ENCODE measurements at places on chromosomes 2 and 18.

DNA sequence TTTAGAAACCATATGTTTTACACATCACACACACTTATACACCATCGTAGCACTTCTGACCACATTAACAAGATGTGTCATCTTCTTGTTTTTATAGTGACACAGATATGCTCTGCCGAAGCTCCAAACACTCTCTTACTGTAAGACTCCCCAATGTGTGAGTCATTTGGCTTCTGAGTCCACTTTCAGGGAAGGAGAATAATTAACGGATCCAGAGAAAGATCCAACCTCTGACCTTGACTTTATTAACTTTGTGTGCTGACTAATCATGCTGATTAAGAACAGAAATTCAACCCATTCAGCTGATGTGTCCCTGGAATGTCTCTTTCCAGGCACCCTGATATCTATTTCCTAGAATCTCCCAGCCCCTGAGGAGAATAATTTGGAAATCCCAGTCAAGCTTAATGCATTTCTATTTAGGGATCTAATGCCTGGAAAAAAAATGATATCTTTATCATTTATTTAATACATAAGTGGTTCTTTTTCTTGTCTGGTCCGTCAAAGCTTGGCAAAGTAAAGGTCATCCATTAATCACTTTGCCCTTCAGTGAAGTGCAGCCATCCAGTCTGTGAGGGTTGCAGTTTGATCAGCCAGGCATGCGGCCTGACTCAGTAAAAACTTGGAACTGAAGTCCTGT is 615.8 kb upstream of the SYT4 start:
- no peaks in the 10 kb centered on the region for H3K27me3 ChIP-seq
- H3K36me3 ChIP-seq, result no peaks in the 10 kb centered on the region
- no peak for DNase-seq
- no peaks in the 10 kb centered on the region for H3K4me1 ChIP-seq
- no peak overlapping the region for H3K4me3 ChIP-seq

- no peak overlapping the region for H3K27ac ChIP-seq
- no peaks in the 10 kb centered on the region for H3K4me1 ChIP-seq
- H3K36me3 ChIP-seq, result no peaks in the 10 kb centered on the region
- no peak overlapping the region for H3K4me3 ChIP-seq
- DNase-seq, result no peak
Observed at GRCh38 chr2:29405266-29405665, 290.1 kb downstream of the CLIP4 start.

GRCh38 chr18:42706618-42707017 is 408.9 kb downstream of the RIT2 start:
- DNase-seq, result peak; percentile 6
- no peaks in the 10 kb centered on the region for H3K36me3 ChIP-seq
- no peaks in the 10 kb centered on the region for H3K4me1 ChIP-seq
- H3K27ac ChIP-seq, result no peak overlapping the region
- no peak overlapping the region for H3K4me3 ChIP-seq

DNA sequence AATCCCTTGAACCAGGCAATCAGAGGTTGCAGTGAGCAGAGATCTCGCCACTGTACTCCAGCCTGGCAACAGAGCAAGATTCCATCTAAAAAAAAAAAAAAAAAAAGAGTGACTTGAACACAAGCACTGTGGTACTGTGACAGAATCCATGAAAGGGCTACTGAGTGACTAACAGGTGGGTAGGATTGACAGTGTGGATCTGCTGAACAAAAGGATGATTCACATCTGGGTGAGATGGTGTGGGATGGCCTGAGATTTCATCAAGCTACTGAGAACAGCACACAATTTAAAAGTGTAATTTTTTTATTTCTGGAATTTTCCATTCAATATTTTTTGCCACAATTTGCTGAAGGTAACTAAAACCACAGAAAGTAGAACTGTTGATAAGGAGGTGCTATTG is 13.3 kb upstream of the SP3 start:
- H3K4me1 ChIP-seq, result no peaks in the 10 kb centered on the region
- no peak for DNase-seq
- no peak overlapping the region for H3K27ac ChIP-seq
- H3K4me3 ChIP-seq, result no peak overlapping the region
- no peaks in the 10 kb centered on the region for H3K27me3 ChIP-seq
- H3K36me3 ChIP-seq, result no peaks in the 10 kb centered on the region

- peak within 1 kb of the TSS; percentile 39 for H3K4me3 ChIP-seq
- H3K36me3 ChIP-seq, result no peaks in the 10 kb centered on the region
- no peaks in the 10 kb centered on the region for H3K4me1 ChIP-seq
- H3K27me3 ChIP-seq, result no peaks in the 10 kb centered on the region
Observed at GRCh38 chr2:53859206-53860181, at the start of gene GPR75. TSS of gene GPR75 (minus strand) at chr2:53859967. CDS start at chr2:53854756, 5,211 bp downstream.

DNA sequence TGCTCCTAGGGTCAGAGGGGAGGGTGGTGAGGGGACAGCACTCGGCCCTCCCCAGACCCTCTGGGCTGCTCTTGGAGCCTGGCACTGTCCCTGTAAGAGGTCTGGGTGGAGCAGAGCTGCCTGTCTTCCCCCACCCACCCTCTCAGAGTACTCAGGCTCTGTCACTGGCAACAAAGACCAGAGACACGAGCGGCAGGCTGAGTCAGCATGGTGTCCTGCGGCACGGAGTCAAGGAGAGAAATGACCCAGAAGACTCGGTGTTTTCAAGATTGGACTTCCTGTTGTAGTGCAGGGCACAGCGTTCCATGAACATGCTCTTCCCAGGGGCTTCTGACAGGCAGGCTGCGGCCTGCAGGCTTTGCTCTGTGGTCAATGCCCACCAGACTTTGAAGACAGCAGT is 19.9 kb downstream of the SIGLEC15 start:
- no peak for DNase-seq
- H3K36me3 ChIP-seq, result peaks cover 2% of the 10 kb centered on the region
- H3K4me1 ChIP-seq, result no peaks in the 10 kb centered on the region
- no peak overlapping the region for H3K27ac ChIP-seq
- H3K27me3 ChIP-seq, result no peaks in the 10 kb centered on the region
- H3K4me3 ChIP-seq, result no peak overlapping the region

- no peaks in the 10 kb centered on the region for H3K36me3 ChIP-seq
- no peaks in the 10 kb centered on the region for H3K4me1 ChIP-seq
- H3K27ac ChIP-seq, result no peak overlapping the region
- DNase-seq, result peak; percentile 44
- H3K27me3 ChIP-seq, result no peaks in the 10 kb centered on the region
- no peak overlapping the region for H3K4me3 ChIP-seq
Observed at GRCh38 chr18:34039201-34039600, 185.5 kb downstream of the NOL4 start.

DNA sequence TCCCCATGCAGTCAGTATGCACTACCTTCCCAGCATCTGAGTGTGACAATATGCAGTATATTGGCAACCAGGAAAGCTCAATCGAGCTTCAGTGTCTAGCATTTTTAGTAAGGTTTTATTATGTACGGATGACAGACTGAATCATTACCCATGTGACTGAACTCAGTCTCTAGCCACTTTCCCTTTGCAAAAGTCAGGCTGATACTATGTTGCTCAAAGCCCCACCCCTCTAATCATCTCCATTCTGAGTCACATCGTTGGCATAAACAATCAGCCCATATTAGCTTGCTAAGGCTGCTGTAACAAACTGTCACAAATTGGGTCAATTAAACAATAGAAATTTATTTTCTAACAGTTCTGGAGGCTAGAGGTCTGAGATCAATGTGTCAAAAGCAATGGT is 25.8 kb upstream of the SRD5A2 start:
- no peak overlapping the region for H3K27ac ChIP-seq
- no peak for DNase-seq
- no peaks in the 10 kb centered on the region for H3K4me1 ChIP-seq
- no peaks in the 10 kb centered on the region for H3K27me3 ChIP-seq
- H3K4me3 ChIP-seq, result no peak overlapping the region
- no peaks in the 10 kb centered on the region for H3K36me3 ChIP-seq

DNA sequence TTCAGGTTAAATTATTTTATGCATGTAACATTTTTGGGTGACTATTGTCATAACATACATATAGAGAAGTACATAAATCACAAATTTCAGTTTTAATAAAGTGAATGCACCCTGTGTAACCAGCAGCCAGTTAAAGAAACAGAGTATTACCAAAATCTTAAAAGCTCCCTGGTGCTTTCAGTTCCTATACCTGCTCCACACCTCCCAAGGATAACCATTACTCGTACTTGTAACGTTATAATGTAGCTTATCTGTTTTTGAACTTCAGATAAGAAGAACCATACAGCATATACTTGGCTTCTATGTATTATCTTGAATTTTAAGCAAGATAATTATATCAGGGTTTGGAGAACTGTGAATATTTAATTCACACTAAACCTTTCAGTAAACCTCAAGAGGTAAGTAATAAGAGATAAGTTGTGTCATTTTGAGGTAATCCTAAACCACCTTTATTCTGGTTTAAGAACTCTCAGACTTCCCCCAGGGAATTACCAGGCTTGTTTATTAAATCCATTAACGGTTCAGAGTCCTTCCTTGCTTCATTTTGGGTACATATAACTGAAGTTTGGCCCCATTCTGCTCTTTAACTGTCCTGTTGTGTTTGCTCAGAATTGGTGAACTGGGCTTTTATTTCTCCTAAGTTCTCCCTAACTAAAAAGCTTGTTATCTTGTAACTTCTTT is 58.6 kb downstream of the LCLAT1 start:
- H3K4me1 ChIP-seq, result no peaks in the 10 kb centered on the region
- H3K27ac ChIP-seq, result no peak overlapping the region
- H3K36me3 ChIP-seq, result peaks cover 2% of the 10 kb centered on the region
- H3K4me3 ChIP-seq, result no peak overlapping the region
- DNase-seq, result no peak
- H3K27me3 ChIP-seq, result no peaks in the 10 kb centered on the region

DNA sequence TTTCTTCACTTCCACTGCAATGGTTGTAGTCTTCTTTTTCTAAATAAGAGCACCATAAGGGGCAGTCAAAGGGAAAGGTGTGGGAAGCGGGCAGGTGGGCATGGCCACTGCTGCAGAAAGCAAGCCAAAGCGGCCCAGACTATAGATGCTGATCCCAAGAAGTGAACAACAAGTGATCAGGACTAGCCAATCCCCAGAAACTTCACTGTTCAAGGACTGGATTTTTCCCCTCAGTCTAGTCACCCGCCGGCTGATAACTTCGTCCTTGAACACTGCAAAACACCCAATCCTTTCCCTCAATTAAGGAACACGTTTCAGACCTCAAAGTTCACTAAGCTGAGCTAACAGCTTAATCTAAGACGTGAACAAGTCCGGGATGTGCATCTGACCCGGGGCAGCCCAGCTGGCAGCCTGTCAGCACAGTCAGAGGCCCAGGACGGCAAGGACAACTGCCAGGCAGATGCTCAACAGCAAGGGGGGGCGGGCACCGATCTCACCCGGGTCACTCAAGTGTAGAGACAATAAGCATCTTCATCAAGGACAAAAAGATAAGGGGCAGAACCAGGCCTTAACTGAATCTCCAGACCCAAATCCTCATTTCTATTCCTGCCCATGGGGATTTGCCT is 59.8 kb downstream of the HDLBP start:
- no peaks in the 10 kb centered on the region for H3K27me3 ChIP-seq
- no peak overlapping the region for H3K4me3 ChIP-seq
- H3K4me1 ChIP-seq, result no peaks in the 10 kb centered on the region
- peaks cover 42% of the 10 kb centered on the region for H3K36me3 ChIP-seq

GRCh38 chr2:177258059-177258458 is 6.5 kb downstream of the NFE2L2 start:
- H3K27ac ChIP-seq, result no peak overlapping the region
- no peaks in the 10 kb centered on the region for H3K36me3 ChIP-seq
- H3K27me3 ChIP-seq, result no peaks in the 10 kb centered on the region
- no peak for DNase-seq
- peaks cover 45% of the 10 kb centered on the region for H3K4me1 ChIP-seq

DNA sequence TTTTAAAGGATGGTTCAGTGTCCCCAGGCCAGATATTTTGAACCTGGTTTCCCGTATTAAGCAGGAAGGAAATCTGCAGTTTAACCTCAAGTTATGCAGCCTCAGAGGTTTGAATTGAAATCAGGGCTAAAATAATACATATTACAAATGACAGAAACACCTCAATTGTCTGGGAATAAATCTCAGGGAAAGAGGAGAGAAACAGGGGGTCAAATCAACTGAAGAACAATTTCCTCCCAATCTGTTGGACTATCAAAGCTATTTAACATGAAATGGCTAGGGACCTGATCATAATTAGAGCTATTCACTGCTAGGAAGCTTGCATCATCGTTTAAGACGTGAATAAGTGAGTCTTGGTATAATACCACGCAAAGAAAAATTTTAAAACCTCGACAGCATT is 150.0 kb upstream of the ARHGAP28 start:
- no peaks in the 10 kb centered on the region for H3K27me3 ChIP-seq
- no peaks in the 10 kb centered on the region for H3K4me1 ChIP-seq
- no peak overlapping the region for H3K4me3 ChIP-seq
- H3K27ac ChIP-seq, result no peak overlapping the region
- DNase-seq, result no peak

DNA sequence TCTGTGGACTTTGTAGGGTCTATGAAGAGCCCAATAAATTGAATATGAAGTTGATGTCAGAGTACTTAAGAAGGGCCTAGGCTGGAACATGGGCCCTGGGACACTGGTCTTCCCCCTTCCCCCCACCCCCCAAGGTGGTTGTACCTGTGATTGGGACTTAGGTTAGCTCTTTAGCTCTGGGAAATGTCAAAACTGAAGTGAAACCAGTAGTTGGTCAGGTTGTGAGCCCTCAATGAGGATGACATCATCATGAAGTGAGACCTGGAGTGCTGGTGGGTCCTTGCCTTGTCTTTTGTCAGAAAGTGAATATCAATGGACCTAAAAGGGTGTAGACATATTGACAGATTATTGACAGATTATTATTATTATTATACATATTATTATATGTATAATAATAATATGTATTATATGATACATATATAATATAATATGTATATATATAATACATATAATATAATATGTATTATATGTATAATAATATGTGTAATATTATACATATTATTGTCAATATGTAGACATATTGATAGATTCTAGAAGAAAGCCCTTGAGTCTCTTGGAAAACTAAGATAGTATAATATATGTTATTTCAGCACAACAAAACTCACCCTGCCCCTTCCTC is 5.4 kb downstream of the MARS2 start:
- H3K4me1 ChIP-seq, result peaks cover 10% of the 10 kb centered on the region
- no peaks in the 10 kb centered on the region for H3K27me3 ChIP-seq
- H3K27ac ChIP-seq, result no peak overlapping the region
- H3K4me3 ChIP-seq, result no peak overlapping the region
- DNase-seq, result no peak
- H3K36me3 ChIP-seq, result no peaks in the 10 kb centered on the region

- no peak overlapping the region for H3K27ac ChIP-seq
- no peak for DNase-seq
- no peaks in the 10 kb centered on the region for H3K4me1 ChIP-seq
- peaks cover 3% of the 10 kb centered on the region for H3K36me3 ChIP-seq
- H3K27me3 ChIP-seq, result no peaks in the 10 kb centered on the region
Observed at GRCh38 chr18:74725690-74726089, 128.0 kb downstream of the ZNF407 start.

GRCh38 chr18:13260935-13261640 is 42.5 kb downstream of the LDLRAD4 start:
- H3K27me3 ChIP-seq, result no peaks in the 10 kb centered on the region
- no peaks in the 10 kb centered on the region for H3K36me3 ChIP-seq
- peaks cover 8% of the 10 kb centered on the region for H3K4me1 ChIP-seq
- H3K27ac ChIP-seq, result no peak overlapping the region
